Chondrocyte (in vitro differentiated cells): ENCODE measurements at places on chromosomes 7 and 10.

GRCh38 chr10:78763651-78764395, 304.9 kb upstream of the ZMIZ1 start:
- no peak for DNase-seq

DNA sequence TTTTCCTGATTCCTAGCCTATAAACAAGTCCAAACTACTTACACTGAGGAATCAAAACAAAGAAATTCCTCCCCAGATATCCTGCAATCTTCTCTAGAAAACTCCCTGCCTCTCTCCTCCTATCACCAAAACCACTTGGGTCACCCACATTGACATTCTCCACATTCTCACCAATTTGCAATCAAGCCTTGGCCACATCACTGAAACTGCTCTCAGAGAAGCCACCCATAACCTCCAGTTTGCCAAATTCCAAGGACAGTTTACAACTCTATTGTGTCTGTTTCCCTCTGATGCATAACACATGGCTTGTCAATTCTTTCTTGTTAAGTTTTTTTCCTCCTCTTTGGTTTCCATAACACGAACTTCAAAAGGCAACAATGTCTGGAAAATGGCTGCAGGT, 233.5 kb downstream of the XPNPEP1 start:
- no peak for DNase-seq

DNA sequence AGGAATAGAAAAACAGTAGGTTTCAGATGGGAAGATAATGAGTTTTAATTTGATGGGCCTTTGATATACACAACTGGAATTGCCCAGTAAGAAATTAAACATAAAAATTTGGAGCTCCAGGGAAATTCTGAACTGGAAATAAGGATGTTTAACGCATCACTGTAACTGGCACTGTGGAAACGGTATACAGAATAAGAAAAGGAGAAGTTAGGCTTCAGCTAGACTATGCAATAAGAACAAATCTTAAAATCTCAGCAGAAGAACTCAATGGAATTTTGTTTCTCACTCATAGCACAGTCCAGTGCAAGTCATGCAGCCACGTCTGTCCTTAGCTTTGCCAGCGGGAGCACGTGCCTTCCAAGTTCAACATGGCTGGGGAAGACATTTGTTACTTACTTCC, 52.9 kb upstream of the FGL2 start:
- no peak for DNase-seq

DNA sequence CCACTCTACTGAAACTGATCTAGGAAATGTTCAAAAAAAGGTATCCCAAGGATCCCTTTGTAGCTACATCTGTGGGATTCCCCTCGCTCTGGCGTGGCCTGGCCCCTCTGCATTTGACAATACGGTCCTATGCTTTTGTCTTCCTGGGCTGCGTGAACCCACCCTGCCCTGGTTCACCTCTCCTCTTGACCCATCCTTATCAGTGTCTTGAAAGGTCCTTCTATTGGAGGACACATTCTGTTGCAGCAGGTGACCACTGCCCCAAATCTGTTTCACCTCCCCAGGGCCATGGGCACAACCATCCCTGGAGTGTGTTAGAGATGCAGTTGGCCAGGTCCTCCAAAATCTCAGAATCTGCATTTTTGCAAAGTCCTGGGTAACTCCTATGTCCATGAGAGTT, 100.8 kb downstream of the EGFR start:
- DNase-seq, result no peak

DNA sequence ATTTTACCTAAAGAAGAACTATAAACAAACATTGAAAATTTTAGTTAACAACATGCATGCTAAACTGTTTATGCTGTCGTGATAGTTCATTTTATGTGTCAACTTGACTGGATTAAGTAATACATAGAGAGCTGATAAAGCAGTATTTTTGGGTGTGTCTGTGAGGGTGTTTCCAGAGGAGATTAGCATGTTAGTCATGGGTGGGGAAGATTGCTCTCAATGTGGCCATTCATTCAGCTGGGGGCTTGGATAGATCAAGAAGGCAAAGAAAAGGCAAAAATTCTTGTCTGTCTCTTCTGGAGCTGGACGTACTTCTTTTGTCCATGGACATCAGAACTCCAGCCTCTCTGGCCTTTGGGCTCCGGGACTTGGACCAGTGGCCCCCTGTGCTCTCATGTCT, 172.9 kb upstream of the SEMA3E start:
- no peak for DNase-seq

GRCh38 chr7:102439963-102440795, 6.8 kb downstream of the ORAI2 start:
- no peak for DNase-seq

DNA sequence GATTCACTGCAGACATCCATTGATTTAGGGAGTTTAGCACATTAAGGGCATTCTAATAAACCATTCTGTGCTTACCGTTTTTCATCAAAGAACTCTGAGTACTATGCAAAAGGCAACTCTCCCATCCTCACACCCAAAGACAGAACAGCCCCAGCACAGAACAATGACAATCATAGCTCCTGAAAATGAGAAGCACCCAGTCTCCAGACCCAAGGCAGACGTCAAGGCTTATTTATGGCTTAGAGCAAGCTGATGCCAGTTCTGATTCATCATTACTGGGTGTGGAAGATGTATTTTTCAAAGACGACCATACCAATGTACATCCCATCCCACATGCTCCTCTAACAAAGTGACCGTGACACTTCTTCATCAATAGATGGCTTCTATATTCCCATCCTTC, 67.6 kb downstream of the OSBPL3 start:
- no peak for DNase-seq

- no peak for DNase-seq
Measured at GRCh38 chr7:39083781-39084180, 106.1 kb downstream of the POU6F2 start.

GRCh38 chr7:30268586-30268985, 15.8 kb upstream of the ZNRF2 start:
- DNase-seq, result no peak
